Urinary bladder (tissue), 4 donors: ENCODE measurements at places on chromosomes 7 and 10. TPM values are rescaled to one million over a fixed set of nuclear protein-coding genes. Genes with fewer than 3 reads are reported as not detected.

GRCh38 chr7:2017914-2018568 is 214.7 kb downstream of the MAD1L1 start:
- DNase-seq: no peak

GRCh38 chr10:123643315-123643714 is 22.8 kb upstream of the GPR26 start:
- DNase-seq: no peak

DNA sequence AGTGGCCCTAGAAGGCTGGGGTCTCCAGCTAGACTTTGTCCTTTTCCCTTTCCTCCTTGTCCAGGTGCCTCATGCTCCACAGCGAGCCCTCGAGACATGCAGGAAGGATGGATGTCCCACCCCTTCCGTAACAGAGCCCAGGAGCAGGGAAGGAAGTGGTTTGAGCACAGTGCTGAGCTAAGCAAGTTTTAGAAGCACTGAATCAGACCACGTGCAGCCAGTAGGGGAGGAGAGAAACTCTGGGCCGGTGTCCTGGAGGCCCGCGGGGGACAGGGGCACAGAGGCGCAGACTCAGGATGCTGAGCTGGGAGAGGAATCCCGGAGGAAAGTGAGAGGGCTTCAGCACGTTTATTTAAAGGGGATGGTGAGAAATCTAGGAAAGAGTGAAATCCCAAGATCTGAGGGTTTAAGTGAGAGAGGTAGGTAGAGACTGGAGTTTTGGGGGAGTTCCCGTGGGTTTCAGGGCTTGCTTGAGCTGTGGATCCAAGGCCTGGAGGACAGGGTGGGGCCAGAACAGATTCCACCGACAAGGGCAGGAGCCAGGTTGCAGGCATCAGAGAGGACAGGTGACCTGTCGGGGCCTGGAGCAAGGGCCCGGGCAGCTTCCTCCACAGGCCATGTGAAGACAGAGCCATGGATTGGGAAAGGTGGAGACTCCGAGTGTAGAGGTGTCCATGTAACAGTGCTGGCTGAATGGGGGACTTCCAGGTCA is 4.4 kb upstream of the IRF5 start:
- DNase-seq: no peak

- DNase-seq: no peak
These were observed 40.9 kb upstream of the FAM20C start for GRCh38 chr7:151346-152050.

- no peak for DNase-seq
These were observed 37.7 kb downstream of the EN2 start for GRCh38 chr7:155495440-155496248.

GRCh38 chr7:43648473-43649406 is 65.8 kb downstream of the STK17A start:
- DNase-seq: no peak

DNA sequence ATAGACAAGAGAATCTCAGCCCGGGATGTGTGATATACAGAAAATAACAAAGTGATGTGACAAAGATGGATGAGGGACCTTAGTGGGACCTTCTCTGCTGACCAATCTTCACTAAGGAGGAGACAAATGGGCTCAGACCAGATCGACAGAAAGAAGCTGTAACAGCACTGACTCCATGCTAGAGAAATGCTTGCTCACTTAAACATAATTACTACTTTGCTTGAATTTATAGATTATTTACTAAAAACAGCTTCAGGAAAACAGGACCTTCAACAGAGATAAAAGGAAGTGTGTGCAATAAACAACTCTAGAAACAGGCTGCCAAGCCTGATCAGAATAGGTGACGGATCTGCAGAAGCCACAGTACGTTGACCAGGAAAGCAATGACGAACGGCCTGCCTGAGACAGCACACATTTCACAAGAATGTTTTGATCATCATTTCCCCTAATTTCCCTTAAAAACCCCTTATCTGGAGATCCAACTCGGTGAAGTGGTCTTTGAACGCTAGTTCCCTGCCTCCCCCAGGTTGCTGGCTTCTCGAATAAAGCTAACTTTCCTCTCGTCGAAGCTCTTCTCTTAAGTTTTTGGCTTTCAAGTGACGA is 98.4 kb upstream of the STEAP1B start:
- DNase-seq: no peak

DNA sequence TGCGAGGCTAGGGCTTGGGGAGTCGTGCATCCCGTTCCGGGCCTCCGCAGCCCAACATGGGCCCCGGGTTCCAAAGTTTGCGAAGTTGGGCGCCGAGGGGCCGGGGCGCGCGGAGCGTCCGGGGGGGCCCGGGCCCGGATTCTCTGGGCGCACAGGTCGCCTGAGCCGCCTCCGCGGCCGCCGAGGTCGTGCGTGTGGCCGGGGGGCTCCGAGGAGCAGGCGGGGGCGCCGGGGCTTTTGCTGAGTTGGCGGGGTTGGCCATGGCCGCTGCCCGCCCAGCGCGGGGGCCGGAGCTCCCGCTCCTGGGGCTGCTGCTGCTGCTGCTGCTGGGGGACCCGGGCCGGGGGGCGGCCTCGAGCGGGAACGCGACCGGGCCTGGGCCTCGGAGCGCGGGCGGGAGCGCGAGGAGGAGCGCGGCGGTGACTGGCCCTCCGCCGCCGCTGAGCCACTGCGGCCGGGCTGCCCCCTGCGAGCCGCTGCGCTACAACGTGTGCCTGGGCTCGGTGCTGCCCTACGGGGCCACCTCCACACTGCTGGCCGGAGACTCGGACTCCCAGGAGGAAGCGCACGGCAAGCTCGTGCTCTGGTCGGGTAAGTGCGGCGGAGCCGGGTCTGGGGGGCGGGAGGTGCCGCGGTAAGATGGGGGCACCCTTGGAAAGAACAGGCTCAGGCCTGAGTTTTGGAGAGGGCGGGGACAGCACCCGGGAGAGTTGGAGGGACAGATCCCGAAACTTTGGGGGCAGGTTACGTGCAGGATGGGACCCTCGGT is 643 bp downstream of the SMO start:
- DNase-seq: no peak

DNA sequence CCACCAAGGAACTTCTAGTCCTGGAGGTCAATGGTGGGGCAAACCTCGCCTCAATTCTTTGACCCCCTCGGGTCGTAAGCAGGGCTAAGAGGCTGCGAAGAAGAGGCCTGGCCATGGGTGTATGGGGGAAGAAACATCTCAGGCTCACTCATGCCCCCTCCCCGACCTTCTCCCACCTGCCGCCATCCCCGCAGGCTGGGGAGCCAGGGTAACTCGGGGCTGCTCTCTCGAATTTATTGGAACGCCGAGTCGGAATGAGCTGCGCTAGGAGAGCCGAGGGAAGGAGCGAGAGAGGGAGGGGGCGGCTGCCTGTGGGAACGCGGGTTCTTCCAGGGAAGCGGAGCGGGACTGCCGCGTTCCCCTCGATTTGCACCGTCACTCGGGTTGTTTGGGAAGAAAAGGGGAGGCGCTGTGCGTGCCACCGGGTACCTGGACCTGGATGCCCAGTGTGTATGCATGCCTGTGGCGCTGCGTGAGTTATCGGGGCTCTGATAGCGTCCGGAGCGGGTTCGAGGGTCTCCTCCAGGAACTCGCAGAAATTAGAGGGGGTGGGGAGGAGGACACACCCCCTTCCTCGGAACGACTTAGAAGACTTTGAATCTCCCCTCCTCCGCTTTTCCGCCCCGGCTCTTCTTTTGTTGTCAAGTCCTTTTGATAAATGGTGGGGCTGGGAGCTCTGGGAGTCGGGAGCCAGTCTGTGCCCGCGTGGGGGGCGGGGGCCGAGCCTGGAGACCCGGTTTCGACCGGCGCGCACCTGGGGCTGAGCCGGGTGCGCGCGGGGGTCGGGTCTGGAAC is 1.8 kb upstream of the ZNF503 start:
- no peak for DNase-seq

- no peak for DNase-seq
These were observed 145.2 kb downstream of the ST7 start for GRCh38 chr7:117098457-117098856.

- DNase-seq: peak; percentile 39
These were observed 19.7 kb upstream of the FKBP9 start for GRCh38 chr7:32937344-32938174.

- no peak for DNase-seq
These were observed 2.6 kb upstream of the HOXA9 start for GRCh38 chr7:27167916-27168264.

The ATG9B gene
- total RNA-seq: not detected

- DNase-seq: no peak
These were observed 1.4 kb downstream of the CPA4 start for GRCh38 chr7:130294314-130294713.

GRCh38 chr10:53071505-53072125 is 299.0 kb upstream of the MBL2 start:
- no peak for DNase-seq

GRCh38 chr7:130986261-130986690 is 252.3 kb upstream of the KLF14 start:
- DNase-seq: no peak

DNA sequence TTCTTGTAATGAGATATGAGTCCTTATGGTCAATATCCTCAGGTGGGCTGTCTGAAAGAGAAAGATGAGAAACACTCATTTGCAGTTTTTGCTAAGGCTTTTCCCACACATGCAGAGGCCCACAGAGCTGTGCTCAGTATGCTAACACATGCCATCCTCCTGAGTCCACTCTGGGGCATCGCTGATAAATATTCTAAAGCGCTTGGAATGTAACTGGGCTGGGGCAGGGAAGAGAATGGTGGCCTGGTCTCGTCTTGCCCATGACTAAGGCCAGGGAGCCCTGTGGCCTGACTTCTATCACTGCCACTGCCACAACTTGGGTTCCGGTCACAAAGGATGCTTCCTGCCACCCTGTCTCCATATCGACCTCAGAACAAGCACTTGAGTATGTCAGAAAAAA is 199.7 kb upstream of the FRMD4A start:
- no peak for DNase-seq

- no peak for DNase-seq
These were observed 111.4 kb upstream of the ZEB1 start for GRCh38 chr10:31207636-31208035.

The CXCL12 gene
- total RNA-seq: 154 TPM

The OPN4 gene
- not detected for total RNA-seq

GRCh38 chr10:83037653-83038052 is 1101.7 kb upstream of the GHITM start:
- DNase-seq: no peak

The ASZ1 gene
- total RNA-seq: not detected

The MPP7 gene
- total RNA-seq: 31.2 TPM

DNA sequence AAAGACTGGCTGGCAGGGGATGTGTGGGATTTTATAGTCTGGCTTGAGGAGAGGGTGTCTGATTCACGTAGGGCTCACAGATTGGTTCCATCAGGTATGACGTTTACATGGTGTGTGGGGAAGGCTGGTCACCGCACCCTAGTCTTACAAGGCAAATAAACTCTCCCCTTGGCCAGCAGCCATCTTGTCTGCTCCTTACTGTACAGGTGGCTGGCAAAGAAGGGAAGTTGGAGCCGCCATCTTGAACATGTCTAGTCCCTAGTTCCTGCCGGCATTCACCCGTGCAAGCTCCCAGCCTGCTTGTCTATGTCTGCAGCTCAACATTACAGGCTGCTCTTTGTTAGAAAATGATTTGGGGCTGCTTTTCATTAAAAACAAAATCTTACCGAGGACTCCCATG is 97.6 kb downstream of the RAMP3 start:
- no peak for DNase-seq

The SORBS1 gene
- total RNA-seq: 297 TPM

GRCh38 chr10:78520737-78521430 is 487.2 kb downstream of the RPS24 start:
- no peak for DNase-seq

GRCh38 chr7:79877874-79878465 is 256.7 kb upstream of the GNAI1 start:
- no peak for DNase-seq

GRCh38 chr10:110209454-110209925 is 2.1 kb downstream of the MXI1 start:
- DNase-seq: no peak

DNA sequence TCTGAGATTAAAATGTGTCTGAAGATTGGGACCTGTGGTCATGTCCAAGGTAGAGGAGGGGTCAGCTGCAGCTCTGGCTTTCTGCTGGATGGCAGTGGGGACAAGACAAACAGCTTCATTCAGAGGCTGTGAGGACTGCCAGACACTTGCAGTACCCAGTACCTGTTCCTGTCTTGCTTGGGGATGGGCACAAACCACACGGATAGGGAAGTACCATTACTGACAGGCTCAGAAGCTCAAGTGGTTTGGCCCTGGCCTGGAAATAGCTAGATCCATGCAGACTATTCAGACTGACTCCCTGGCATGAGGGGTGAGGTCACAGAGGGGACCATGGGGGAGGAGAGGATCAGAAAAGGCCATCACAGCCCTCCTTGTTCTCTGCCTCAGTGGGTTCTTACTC is 56.0 kb upstream of the COMTD1 start:
- no peak for DNase-seq

GRCh38 chr10:42652858-42653257 is 14.5 kb upstream of the ZNF33B start:
- no peak for DNase-seq

DNA sequence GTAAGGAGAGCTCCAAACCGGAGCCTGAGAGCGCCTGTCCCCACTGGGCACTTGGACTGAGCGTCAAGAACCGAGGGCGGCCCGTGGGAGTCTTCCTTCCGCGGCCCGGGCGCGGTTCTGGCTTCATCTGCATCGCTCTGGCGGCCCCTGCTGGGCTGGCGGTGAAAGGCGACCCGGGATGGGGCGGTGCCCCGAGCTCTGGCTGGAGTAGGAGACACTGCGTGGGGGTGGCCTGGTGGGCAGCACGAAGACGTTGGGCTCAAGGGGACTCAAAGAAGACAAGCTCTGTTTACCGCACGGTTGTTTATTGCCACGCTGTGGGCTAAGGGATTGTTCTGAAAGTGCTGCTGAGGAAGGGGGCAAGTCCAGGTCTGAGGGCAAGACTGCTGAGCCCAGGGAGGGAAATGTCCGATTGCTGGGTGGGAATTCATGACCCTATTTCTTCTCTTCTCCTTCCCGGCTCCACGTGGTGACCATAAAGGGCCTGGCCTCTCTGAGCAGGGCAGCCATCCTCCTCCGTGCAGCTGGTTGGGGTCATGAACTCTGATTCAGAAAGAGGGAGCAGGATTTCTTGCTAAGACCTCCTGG is 29.8 kb downstream of the PLAU start:
- DNase-seq: no peak
